ENCODE measurements at places on chromosomes 3 and 15. TPM values are rescaled to one million over a fixed set of nuclear protein-coding genes. Genes with fewer than 3 reads are reported as not detected.
A peak's percentile ranks its signal among the peaks of the same experiment; 100 is the strongest.

The GMNC gene
- not detected for total RNA-seq

DNA sequence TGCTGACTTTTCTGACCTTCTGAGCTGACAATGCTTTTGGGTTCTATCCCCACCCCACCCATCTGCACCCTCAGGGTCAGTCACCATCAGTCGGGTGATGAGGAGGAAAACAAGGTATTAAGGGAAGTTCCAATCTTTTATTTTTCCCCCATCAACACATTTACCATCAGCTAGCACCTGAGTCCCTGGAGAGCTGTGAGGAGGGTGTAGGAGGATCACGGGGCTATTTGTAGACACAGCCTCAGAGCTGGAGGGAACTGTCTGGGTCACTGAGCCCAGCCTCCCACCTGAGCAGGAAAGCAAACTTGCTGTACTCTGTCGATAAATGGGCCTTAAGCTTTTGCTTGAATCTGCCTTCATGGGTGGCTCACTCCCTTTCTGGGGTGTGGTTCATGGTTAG, 24.8 kb upstream of the ZFAND6 start:
- no peak for DNase-seq

The ZDHHC3 gene
- 108 TPM for total RNA-seq

- no peak for DNase-seq
Measured at GRCh38 chr3:18046131-18046915, 303.9 kb upstream of the TBC1D5 start.

The GREM1 gene
- total RNA-seq: 435 TPM

The SEMA3F gene
- 51.5 TPM for total RNA-seq

- peak; percentile 62 for DNase-seq
Measured at GRCh38 chr3:134057006-134057653, 27.4 kb upstream of the SLCO2A1 start.

DNA sequence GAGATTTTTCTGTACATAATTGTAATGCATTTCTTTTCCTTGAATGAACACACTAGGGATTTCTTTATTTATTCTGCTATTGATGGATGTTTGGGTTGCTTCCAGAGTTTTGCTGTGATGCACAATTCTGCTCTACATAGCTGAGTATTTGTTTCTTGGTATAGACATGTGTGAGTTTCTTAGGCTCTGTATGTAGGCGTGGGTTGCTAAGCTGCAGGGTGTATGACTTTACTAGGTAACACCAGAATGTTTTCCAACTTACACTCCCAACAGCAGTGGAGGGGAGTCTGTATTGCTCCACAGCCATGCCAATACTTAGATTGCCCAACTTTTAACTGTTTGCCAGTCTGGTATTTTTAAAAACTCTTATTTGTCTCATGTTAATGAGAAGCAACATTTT, 155.5 kb upstream of the TNIK start:
- no peak for DNase-seq

GRCh38 chr3:45480218-45480617, 91.8 kb downstream of the LARS2 start:
- no peak for DNase-seq

- DNase-seq: peak; percentile 59
Measured at GRCh38 chr3:184788751-184789150, 23.2 kb upstream of the VPS8 start.

DNA sequence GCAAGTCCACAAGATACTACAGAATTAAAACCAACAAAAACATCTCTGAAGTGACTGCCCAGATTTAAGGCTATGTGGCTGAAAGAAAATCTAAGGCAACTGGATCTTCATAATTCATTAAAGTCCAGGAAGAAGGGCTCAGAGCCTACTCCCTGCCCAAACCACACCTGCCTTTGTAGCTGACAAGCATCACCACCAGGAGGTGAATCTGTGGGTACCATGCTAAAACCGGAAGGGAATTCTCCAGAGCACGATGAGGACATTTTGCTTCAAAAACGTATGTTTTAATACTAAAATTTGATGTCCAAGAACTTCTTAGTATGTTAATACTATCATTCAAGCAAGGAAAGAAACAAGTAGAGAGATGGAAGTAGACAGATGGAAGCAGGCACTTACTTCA, 495.9 kb upstream of the NECTIN3 start:
- no peak for DNase-seq

DNA sequence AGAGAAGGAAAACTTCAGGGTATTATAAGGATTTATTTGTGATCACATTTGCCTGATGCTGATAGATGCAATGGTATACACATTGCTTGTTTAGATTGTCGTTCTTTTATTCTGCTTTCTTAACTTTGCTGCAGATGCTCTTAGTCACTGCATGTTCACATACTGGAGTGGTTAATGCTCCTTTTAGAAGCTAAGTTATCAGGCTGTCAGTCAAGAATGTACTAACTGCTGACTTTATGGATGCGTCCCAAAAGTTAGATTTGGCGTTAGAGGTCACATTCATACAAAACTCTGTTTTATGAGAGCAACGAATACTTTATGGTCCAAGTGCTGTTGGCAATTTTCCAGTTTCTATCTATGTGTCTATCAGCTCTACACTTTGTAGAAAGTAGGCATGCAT, 160.7 kb downstream of the BBX start:
- no peak for DNase-seq

The CCR5 gene
- 1.7 TPM for total RNA-seq

- peak; percentile 65 for DNase-seq
Measured at GRCh38 chr3:126456766-126457388, 18.8 kb downstream of the ZXDC start.

DNA sequence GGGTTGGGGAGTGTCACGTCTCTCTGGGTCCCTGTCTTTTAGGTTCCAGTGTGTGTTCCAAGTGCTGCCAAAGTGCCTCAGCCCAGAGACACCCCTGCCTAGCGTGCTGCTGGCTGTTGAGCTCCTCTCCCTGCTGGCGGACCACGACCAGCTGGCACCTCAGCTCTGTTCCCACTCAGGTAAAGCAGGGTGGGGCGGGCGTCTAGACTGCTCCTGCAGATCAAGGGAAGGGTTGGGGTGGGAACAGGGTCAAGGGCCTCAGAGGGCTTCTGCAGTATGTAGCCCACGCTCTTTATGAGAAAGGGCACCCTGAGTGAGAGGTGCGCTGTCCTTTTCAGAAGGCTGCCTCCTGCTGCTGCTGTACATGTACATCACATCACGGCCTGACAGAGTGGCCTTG, 17.2 kb downstream of the ATRIP start:
- no peak for DNase-seq

- DNase-seq: no peak
Measured at GRCh38 chr15:71648095-71648494, 162.3 kb upstream of the NR2E3 start.

- no peak for DNase-seq
Measured at GRCh38 chr3:178437236-178437635, 99.0 kb upstream of the KCNMB2 start.

GRCh38 chr3:156781310-156782230, 44.6 kb upstream of the LEKR1 start:
- DNase-seq: no peak

DNA sequence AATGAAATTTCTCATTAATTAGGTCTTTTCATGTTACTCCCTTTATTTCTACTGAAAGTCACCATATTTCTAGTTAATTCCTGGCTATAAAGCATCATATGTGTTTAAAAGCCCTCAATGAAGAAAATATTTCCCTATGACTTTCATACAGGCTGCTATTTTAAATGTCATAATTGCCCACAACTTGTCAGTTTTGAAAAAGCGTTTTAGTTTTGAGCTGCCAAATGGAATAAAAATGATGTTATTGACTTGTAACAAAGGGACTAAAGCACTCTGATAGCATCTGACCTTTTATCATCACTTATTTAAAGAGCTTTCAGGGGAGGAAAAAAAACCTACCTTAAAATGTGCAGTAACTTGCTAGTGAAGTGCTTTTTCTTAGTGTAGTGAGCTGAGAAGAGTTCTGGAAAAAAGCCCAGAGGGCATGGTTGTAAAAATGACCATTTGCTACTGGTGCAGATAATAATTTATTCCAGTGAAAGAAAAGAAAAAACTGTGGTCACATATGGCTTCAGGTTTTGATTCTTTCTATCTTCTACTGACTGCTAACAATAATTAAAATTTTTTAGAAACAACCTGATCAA, 877.2 kb downstream of the CADM2 start:
- no peak for DNase-seq

Data from mesenteric fat pad (tissue), 1 donor.